ENCODE measurements at places on chromosomes 6 and 20.

DNA sequence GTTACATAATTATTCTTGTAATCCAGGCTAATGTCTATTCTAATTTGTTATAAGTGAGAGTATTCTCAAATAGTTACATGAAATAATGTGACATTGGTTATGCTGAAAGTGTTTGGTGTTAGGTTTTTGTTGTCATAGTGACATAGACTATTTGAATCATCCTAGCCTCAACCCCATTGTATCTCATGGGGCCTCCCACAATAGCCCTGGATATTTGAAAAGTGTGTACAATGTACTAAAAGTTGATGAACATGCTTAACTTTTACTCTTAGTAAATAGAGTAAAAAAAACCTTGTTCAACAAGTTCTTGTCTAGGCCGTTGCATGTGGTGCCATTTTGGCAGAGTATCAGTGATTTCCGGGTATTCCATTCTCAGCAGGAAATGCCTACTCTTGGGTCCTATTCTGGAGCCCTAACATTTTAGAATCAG, 83.0 kb downstream of the RTN4IP1 start:
- peak; percentile 42 for DNase-seq

DNA sequence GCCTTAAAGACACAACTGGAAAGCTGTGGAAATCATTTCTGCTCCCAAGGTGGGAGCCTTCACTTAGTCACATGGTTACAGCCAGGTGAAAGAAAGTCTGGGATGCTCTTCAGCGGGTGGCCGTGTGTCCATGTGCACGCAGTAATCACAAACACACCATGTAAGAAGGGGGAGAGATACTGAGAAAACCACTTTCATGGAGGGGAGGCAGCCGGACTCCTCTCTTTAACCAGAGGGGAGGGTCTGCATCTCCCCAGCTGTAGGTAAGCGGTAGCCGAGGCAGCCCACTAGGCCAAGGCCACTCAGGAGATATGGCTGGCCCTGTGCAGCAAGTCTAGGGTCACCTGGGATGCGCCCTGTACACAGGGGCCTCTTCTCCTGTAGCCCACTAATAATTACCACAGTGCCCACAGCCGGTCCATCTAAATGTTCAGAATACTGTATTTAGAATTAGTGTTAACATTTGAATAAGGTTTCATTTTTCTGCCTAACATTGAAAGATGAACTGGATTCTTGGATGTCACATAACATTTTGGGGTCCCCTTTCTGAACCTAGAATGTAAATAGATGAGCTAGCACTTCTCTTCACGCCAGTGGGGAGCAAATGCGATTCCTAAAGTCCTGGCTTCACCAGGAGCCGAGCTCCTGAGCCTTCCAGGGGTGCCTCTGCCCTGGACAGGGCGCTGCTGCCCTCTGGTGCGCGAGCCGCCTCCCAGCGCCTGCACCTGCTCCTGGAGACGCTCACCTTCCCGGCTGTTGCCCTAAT, 15.9 kb downstream of the GPR31 start:
- DNase-seq: peak; percentile 44

GRCh38 chr6:98724537-98724936, 109.8 kb upstream of the POU3F2 start:
- DNase-seq: no peak

DNA sequence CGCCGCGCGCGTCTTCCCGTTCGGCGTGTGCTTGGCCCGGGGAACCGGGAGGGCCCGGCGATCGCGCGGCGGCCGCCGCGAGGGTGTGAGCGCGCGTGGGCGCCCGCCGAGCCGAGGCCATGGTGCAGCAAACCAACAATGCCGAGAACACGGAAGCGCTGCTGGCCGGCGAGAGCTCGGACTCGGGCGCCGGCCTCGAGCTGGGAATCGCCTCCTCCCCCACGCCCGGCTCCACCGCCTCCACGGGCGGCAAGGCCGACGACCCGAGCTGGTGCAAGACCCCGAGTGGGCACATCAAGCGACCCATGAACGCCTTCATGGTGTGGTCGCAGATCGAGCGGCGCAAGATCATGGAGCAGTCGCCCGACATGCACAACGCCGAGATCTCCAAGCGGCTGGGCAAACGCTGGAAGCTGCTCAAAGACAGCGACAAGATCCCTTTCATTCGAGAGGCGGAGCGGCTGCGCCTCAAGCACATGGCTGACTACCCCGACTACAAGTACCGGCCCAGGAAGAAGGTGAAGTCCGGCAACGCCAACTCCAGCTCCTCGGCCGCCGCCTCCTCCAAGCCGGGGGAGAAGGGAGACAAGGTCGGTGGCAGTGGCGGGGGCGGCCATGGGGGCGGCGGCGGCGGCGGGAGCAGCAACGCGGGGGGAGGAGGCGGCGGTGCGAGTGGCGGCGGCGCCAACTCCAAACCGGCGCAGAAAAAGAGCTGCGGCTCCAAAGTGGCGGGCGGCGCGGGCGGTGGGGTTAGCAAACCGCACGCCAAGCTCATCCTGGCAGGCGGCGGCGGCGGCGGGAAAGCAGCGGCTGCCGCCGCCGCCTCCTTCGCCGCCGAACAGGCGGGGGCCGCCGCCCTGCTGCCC, 1.1 kb downstream of the SOX4 start:
- no peak for DNase-seq

- DNase-seq: no peak
These were observed 20.7 kb upstream of the RREB1 start for GRCh38 chr6:7087066-7087465.

DNA sequence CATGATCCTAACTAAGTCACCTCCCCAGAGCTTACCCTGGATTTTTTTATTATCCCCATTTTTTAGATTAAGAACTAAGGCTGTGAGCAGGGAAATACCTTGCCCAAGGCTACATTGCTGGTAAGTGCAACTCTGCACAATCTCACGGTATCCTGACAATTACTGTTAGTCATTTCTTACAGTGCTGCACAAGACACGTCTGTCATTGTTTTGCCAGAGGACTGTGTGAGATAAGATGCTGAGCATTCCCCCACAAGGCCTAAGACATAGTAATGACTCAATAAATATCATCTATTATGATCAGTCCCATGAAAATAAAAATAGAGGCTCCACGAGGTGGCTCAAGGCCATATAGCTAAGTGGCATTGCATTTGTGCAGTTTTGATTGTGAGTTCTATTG, 21.0 kb downstream of the PFDN4 start:
- no peak for DNase-seq

DNA sequence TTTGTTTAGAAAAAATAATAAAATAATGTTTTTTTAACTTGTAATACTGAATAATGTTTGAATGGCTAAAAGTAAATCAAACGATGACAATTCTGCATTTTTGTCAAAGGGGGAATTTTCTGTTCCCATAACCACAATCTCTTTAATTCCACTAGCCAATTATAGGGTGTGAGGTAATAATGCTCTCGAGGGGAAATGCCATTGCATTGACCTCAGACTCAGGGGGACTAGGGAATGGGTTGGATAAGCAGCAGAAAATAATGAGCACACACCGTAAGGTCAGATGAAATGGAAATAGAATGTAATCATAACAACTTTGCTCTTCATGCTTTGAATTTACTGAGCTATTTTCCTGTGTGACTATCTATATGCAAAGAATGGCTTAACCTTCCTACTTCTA, 584.7 kb downstream of the RFPL4B start:
- DNase-seq: no peak

DNA sequence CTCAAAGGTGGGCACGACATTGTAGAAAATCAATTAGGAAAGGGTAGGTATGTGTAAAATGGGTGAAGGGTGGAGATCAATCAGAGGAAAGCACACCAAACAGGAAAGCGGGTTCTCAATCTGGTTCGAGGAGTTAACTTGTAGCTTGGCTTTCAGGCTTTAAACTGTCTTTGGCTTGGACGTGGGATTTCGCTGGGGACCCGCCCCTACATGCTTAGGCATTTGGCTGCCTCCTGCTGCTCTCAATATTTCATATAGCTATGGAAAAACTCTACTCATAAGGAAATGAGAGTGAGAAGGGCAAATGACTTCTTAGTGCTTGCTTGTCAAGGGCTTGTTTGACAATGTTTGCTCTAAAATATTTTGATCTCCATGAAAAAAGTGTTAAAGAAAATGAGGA, 38.1 kb upstream of the PDE7B start:
- no peak for DNase-seq

DNA sequence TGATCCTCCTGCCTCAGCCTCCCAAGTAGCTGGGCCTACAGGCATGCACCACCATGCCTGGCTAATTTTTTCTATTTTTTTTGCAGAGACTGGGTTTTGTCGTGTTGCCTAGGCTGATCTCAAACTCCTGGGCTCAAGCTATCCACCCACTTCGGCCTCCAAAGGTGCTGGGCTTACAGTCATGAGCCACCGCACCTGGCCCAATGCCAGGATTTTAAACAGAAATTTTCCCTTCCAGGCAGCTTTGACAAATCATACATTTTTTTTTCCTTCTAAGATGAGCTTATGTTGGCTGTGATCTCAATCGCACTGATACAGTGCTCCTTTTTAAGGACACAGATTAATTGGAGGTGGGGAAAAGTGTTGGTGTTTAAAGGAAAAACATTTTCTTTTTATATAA, 73.2 kb upstream of the CD2AP start:
- no peak for DNase-seq

GRCh38 chr6:753486-753885, 60.5 kb upstream of the EXOC2 start:
- DNase-seq: no peak

- DNase-seq: no peak
These were observed 12.4 kb upstream of the CCN5 start for GRCh38 chr20:44702776-44703175.

- DNase-seq: peak; percentile 22
These were observed 24.0 kb upstream of the HDAC2 start for GRCh38 chr6:113994934-113995342.

- no peak for DNase-seq
These were observed 15.0 kb upstream of the CSE1L start for GRCh38 chr20:49030954-49031619.

- no peak for DNase-seq
These were observed 145.0 kb downstream of the DST start for GRCh38 chr6:56497691-56498090.

DNA sequence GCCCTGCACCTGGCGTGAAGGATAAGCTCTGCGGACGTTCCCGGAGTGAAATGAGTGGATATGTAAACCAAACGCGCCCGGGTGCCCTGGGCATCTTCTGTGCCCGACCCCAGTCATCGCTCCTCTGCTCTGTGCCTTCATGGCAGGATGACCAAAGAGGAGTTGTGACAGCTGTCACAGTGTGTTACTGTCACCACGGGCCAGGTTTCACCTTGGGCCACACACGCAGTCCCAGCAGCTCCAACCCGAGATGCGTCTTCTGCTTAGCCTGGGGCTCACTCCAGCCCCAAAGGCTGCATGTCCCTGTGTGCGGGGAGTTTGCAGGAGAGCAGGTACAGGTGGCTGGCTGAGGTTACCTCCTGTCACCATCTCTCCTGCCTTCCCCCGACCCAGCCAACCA, 311.6 kb downstream of the BMP7 start:
- no peak for DNase-seq

- DNase-seq: no peak
These were observed 85.7 kb upstream of the CDH4 start for GRCh38 chr20:61166324-61166723.

DNA sequence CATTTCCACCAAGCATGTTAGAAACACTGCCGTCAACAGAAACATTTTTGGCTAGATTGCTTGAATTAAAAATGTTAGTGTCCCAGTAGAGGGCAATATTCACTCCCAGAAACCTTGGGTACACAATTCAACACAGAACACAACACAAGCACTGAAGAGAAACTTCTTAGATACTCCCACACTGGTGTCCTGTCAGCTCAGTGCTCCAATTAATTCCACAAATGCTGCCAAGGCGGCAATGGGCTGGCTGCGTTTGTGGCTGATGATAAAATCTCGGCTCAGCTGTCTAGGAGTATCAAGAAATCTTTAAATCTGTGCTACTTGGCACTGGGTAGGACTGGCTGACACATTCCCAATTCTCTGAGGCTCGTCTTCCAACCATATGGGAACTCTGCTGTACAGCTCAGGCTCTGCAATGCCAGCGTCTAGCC, 39.3 kb downstream of the BEND3 start:
- no peak for DNase-seq

- DNase-seq: no peak
These were observed 27.1 kb downstream of the ADNP start for GRCh38 chr20:50904067-50904570.

- DNase-seq: no peak
These were observed 959.0 kb upstream of the FLRT3 start for GRCh38 chr20:15296422-15296821.

GRCh38 chr20:50898475-50898874, 32.8 kb downstream of the ADNP start:
- no peak for DNase-seq

GRCh38 chr6:133499662-133500061, 258.5 kb downstream of the EYA4 start:
- DNase-seq: no peak

DNA sequence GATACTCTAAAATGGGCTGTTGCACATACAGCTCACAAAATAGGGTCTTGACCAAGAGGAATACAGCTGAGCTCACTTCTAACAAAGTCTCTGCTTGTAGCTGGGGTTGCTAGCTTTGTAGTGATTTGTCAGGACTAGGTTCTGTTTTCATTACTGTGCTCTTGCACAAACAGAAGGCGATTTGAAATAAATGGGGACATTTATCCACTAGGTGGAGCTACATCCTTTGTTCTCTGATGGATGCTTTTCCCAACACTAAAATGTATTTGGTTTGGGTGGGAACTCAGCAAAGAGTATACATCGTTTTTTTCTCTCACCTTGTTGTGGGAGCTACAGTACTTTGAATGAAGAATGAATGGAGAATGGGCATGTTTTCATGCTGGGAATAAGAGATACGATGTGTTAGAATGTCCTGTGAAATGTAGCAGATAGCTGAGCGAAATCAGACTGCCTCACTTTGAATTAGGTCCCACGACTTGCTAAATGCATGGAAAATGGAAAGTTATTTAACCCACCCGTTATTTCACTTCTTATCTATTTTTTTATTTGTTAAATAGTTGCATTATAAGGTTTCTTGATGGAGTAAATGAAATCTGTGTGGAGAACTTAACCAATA, 494.7 kb upstream of the MAP3K7 start:
- DNase-seq: peak; percentile 41

- DNase-seq: peak; percentile 36
These were observed 76.5 kb downstream of the GJA10 start for GRCh38 chr6:89970609-89971337.

GRCh38 chr6:138509371-138509770, 10.1 kb upstream of the NHSL1 start:
- peak; percentile 42 for DNase-seq

DNA sequence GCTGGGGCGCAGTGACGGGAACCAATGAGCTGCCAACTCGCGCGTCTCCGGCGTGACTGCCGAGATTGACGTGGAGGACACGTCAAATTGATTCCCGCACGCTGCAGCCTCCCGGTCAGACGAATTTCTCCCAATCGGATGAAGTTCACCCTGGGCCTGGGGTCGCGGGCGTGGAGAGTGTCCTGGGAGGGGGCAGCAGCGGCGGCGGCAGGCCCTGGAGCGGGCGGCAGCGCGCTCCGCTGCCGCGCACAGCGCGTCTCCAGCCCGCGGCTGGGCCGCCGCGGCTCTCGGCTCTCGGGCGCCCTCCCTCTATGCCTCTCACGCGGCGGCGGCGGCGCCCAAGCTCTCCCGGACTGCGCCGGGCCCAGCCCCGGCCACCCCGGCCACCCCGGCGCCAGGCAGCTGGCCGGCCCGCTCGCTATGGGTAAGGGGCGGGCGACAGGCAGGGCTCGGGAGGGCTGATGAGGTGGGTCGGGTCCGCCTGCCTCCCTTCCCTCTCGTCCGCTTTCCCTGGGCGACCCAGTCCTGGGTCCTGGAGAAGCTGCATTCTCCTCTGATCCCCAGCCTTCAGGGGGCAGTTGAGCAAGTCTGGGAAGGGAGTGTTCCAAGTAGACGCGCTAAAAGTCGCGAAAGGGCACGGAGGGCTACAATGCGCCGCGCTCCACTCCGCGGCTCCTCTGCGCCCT, at the start of gene PAX1:
TSS of gene PAX1 (plus strand) at position 90 of the 686 bp plus-strand sequence. CDS start at position 139, 49 bp downstream.
- no peak for DNase-seq
